ENCODE measurements at places on chromosomes 2 and 18.

- DNase-seq, result no peak
These were observed 434.9 kb downstream of the ZEB2 start for GRCh38 chr2:144085016-144085415.

DNA sequence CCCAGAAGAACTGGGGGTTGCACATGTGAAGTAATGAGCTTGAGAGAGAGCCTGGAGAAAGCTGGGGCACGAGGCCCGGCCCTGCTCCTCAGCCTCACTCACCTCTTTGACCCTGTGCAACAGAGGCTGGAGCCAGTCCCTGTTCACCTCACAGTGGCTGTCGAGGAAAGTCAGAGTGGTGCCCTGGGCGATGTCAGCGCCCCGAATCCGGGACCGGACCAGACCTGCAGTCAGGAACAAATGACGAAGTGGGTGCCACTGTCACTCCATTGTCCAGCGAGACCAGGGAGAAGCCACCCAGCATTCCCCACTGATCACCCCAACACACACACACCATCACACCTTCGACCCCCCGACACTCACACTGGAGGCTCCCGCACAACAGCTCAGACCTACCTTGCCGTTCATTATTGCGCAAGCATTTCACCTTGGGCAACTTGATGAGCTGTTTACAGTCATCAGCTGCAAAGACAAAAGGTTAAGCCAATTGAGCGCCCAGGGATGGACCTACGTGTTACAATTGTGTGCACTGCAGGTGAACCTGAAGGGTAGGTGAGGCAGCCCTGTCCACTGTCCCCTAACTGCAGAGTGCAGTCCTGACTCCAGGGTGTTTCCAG is 148.4 kb upstream of the CAPN13 start:
- DNase-seq, result no peak

DNA sequence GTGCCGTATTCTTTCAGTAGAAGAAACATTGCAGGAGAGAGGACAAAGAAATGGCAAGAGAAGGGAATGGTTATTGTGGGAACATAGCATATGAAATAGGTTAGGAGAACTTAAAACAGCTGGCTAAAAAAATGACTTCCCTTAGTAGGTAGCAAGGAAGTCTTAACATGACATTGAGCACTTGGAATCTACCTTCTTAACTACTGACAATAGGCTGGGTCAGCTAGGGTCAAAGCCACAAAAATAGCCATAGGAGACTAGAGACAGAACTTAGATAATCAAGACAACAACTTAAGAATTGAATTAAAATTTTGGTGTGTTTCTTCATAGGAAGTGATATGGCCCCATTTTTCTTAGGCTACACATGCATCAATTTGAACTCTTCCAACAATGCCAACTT is 227.9 kb downstream of the TCF4 start:
- no peak for DNase-seq

DNA sequence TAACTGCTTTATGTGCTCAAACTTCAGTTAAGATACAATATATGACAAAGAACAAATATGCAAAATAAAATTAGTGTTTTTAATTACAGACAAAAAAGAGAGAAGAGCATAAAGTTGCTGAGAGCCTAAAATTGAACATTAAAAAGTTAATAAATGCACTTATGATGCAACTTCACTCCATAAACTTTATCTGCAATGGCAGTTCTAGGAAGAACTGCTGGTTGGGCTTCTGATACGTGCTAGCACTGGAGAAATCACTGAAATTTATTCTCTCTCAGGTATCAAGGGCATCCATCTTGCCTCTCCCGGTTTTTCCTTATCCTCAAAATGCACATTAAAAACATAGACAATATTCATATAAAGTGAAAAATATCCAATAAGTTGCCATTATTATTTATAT is 35.7 kb downstream of the MYO3B start:
- DNase-seq, result no peak

DNA sequence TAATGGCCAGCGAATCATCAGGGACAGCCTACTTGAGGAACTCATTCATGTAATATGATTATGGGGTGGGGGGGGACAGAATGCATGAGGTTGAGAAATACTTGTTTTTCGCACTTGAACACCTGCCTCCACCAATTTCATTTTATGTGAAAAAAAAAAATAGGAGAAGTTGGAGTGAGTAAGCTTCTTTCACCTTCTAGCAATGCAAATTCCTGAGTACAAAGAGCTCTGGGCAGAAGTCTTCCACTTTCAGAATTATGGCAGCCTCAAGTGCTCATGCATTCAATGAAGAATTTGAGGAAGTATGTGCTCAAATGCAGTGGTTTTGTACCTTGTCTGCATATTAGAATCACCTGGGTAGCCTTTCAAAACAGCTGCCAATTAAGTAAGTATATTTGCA is 40.1 kb upstream of the GPD2 start:
- no peak for DNase-seq

- no peak for DNase-seq
These were observed 214.5 kb upstream of the SALL3 start for GRCh38 chr18:78765142-78765541.

DNA sequence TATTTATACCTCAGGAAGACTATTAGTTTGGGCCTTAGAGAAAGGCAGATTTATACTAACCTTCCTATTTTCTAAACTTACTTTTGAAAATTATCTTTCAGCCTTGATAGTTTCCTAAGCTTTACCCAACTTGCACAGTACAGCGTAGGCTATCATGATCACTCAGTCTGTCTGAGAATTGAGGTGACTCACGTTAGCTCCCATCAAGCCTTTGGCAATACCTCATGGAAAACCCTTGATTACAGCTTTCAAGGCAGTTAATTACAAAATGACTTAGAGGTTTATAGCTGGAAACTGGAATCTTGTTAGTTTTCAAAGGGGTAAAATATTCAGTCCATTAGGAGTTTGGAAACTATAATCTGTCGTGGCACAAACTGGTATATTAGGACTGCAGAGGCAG is 26.4 kb upstream of the ARMC9 start:
- no peak for DNase-seq

DNA sequence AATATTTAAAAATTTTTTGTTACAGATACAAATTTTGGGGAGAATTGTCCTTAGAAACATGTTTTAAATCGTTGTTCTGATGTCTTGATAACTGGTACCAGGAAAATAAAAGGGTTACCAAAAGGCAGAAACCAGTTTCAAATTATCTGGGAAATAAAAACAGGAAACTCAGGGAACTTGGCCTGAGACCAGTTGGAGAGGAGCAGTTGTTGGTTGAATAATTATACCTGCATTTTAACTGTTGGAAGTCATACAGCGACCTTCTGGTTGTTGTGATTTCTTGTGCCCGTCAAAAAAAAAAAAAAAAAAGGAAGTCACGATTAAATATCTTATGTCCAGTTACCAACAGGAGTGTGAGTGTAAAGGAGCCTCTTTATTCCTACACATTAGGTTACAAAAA is 51.8 kb downstream of the CRIM1 start:
- DNase-seq, result no peak
